ENCODE measurements at places on chromosomes 11 and 22.
A peak's percentile ranks its signal among the peaks of the same experiment; 100 is the strongest.

DNA sequence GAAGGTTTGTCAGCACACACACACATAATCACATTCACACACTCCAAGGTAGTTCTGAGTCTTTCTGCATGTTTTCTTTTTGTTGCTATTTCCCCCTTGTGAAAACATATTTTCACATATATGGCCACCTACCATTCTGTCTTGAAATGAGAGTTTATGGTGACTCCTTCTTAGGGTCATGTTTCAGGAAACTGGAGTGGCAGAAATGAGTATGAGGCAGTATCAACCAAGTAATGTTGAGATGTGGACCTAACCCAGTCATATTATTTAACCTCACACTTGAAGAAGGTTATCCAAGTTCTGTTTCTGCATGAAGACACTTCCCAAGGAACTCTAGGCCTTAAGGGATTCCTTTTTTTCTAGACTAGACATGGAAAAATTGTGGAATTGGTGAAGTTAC lies 481.4 kb downstream of the ETS1 start:
- no peak for DNase-seq

GRCh38 chr22:43205748-43206508 lies 19.0 kb upstream of the TTLL12 start:
- DNase-seq = no peak

DNA sequence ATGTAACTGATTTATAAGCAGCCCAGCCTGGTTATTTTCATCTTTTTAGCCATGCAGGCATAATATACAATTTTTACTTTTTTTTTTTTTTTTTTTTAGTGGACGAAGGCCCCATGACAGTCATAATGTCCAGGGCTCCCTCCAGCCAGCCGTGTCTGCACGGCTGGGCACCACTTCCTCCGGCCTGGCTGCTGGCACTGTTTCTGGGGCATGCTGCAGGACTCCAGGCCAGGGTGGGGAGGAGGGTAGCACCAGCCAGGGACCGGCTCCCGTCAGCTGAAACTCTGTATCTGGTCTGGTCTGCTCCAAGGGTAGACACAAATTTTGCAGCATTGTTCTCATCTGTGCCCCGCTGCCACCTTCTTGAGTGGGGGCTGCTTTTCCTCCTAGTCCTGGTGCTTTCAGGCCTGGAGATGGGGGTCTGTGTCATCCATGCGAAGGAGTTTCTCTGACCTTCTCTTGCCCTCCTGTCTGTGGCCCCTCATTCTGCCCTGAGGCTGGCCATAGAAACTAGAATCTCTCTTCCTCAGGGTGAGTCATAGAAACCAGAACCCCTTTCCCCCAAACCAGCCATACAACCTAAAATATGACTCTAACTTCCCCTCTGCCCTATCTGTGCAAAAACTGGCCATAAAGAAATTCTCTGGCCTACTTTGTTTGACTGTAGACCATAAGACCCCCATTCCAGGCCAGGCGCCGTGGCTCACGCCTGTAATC lies 9.2 kb upstream of the RRP7A start:
- no peak for DNase-seq

- DNase-seq = peak; percentile 57
Measured at GRCh38 chr11:14500181-14500651, 605 bp upstream of the COPB1 start.

GRCh38 chr11:100769617-100770016 lies 82.5 kb downstream of the ARHGAP42 start:
- DNase-seq = no peak

DNA sequence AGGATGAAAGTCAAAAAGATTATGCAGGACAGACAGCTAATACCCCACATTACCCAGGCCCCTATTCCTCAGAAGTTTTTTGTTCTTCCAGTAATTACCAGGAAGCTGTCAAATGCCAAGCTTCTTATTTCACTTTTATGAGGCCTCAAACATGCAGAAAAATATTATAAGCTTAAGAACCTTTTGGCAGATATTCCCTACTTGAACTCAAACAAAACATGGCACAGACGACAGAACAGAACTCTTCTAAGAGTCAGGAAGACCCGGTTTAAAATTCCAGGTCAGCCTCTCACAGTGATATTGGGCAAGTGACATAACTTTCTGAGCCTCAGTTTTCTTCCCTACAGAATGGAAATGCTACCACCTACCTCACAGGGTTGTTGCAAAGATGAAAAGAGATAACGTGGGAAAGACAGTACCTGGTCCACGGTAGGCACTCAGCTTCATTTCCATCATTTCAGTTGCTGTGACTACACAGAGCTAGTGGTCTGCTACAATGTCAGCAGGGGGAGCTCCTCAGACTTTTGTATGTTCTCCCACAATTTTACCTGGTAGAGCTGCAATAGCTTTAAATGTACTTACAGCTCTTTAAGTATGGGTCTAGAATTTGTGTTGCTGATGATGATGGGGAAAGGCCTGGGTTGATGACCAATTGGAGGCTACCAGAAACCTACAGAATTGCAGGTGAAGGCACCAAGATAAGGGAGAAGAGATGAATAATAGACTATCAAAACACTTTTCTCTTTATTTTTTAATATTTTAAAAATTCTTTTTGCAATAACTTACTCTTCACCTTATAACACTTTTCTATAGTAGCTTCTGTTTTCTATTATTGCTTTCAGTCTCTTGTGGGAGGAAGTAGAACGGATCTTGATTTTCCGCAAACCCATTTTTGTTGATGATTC lies 98.3 kb upstream of the CHRM4 start:
- DNase-seq = peak; percentile 23

GRCh38 chr22:43110444-43110926 lies at the start of gene BIK:
Gene BIK (plus strand): TSS chr22:43110750. CDS start chr22:43124023, 13,273 bp downstream.
- peak; percentile 9 for DNase-seq

DNA sequence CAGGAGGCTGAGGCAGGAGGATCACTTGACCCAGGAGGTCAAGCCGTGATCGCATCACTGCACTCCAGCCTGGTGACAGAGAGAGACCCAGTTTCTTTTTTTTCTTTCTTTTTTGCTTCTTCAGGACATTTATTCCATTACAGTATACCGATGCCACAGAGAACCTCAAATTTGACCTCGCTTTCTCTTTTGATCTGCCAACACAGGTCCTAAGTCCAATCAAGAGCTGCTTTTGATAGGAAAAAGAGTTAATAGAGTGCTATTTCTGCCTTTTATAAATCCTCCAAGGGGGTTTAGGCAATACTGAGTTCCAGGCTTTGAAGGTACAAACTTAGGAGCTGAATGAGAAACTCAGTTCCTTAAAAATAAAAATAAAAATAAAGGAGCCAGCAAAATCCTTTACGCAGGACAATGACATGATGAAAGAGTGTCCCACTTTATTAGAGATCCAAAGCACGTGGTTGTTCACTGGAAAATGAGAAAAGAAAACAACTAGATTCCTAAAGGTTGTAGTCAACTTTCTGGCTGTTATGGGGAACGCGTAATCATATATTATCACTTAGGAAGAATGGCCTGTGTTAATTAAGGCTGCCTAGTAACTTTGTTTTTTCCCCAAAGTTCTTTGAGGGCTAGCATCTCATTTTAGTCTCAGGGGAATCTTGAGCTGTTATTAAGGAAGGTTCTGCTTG lies 27.2 kb downstream of the FADD start:
- DNase-seq = no peak

- DNase-seq = no peak
Measured at GRCh38 chr11:111393096-111393495, 14.0 kb upstream of the POU2AF1 start.

DNA sequence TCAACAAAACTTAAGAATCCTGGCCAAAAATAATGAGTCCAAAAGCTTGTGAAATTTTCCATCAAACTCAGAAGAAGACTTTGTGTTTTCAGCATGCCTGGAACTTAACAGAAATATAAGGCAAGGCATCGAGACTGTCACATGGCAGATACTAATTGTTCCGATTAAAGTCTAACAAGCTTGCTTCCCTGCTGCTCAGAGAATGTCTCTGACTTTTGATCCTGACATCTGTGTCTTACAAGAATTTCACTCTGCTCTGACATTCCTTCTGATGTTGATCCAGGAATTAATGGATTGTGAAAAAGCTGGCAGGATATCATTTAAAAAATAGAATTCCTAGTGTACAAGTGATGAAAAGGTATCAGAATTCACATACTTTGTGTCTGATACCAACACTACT lies 170.2 kb downstream of the DCDC1 start:
- DNase-seq = no peak

GRCh38 chr11:37107415-37107814 lies 509.4 kb upstream of the RAG2 start:
- DNase-seq = no peak

- no peak for DNase-seq
Measured at GRCh38 chr11:15824060-15824459, 532.3 kb downstream of the SOX6 start.

DNA sequence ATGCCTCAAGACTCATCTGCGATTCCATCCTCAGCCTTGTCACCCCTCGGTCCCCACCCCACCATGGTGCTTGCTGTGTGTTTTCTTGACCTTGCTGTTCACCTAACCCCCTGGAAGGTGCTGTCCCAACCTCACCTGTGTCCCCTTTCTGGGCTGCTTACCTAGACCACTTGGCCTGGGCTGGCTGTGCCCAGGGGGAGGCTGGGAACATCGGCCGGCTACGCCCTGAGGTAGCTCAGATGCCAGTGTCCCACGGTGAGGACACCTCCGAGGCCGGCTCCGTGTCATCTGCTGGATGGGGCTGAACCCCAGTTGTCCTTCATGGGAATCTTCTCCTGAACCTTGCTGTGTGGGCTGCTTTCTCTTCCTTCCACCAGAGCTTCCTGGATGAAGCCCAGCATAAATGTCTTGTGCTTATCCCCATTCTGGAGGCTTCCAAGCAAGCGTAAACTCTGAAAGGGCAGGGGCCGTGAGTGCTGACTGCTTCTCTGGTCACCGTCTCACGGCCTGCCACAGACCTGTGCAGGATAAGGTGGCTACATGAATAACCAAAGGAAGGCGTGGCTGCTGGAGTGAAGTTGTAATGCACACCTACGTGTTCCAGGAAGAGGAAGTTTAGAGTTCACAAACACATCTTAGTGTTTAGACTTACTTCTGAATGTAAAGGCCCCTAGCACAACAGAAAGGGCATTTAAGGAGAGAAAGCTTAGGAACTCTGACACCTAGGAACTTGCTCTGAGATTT lies 724.3 kb downstream of the TBC1D22A start:
- DNase-seq = no peak

GRCh38 chr11:64156235-64157011 lies 9.5 kb downstream of the MACROD1 start:
- DNase-seq = no peak

DNA sequence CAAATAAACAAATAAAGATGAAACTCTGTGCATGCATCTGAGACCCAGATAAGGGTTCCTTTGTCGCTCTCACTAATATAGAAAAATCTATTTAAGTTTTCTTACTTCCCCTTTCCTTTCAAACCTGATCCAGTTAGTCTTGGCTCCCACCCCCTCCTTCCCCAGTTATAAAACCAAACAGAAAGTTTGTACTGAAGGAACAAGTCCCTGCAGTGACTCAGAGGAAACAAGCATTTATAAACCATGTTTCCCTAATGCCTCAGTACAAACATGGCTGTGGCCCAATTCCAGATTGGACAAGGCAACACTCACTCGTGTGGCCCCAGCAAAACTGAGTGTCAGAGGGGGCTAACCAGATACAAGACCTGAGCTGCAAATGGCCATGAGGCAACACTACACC lies 65.5 kb upstream of the ARHGAP20 start:
- no peak for DNase-seq

- DNase-seq = peak; percentile 43
Measured at GRCh38 chr11:830295-831117, 2.2 kb upstream of the CD151 start.

- DNase-seq = no peak
Measured at GRCh38 chr22:28925916-28926315, 42.5 kb downstream of the ZNRF3 start.

- peak; percentile 21 for DNase-seq
Measured at GRCh38 chr11:74257959-74258553, 53.4 kb downstream of the P4HA3 start.

GRCh38 chr22:44965171-44965570 lies 44.6 kb downstream of the PHF21B start:
- no peak for DNase-seq

GRCh38 chr11:26227301-26227746 lies 104.6 kb upstream of the ANO3 start:
- DNase-seq = no peak

DNA sequence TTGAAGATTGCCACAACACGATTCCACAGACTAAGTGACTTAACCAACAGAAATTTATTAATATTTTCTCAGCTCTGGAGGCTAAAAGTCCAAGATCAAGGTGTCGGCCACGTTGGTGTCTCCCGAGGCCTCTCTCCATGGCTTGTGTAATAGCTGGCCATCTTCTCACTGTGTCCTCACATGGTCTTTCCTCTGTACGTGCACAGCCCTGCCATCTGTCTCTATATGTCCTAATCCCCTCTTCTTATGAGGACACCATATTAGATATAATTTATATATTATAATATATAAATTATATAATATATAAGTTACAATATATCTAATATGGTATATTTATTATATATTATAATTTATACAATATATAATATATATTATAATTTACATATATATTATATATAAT lies 25.1 kb upstream of the SCGB1A1 start:
- DNase-seq = no peak

- no peak for DNase-seq
Measured at GRCh38 chr22:39288135-39288898, 31.1 kb downstream of the RPL3 start.

GRCh38 chr11:980438-981357 lies 55.0 kb downstream of the AP2A2 start:
- DNase-seq = no peak

- DNase-seq = no peak
Measured at GRCh38 chr22:48596111-48596850, 1231.4 kb downstream of the BRD1 start.

- DNase-seq = no peak
Measured at GRCh38 chr11:1411301-1411700, 21.6 kb downstream of the BRSK2 start.

DNA sequence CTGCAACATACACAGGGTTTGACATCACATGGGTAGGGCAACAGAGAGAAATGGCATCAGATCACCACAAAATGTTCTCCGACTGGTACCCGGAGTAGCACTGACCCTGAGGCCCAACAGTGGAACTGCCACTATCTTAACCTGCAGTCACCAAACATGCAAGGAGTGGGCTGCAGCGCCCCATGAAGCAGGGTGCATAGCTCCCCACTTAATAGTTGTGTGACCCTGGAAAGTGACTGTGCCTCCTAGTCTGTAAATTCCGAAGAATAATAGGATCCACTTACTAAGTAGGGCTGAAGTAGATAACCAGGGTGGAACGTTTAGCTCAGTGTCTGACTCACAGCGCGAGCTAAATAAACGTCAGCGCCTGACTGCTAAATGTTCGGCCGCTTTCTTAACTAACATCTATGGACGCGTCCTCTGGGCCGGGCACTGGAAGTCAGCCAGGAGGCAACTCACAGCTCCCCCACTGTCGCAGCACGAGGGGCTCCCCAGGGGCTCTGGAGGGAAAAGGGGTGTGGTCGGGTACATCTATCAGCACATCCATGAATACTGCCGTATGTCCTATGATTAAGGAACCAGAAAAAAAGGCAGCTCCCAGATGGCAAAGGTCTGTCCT lies 777 bp downstream of the LTO1 start:
- DNase-seq = no peak
